Renal pelvis (tissue), 12 donors: ENCODE measurements at places on chromosomes 16 and 17. TPM values are rescaled to one million over a fixed set of nuclear protein-coding genes. Genes with fewer than 3 reads are reported as not detected.

Gene SLC35G6
- 0.52 TPM for polyA plus RNA-seq

Gene RHBDL1
- polyA plus RNA-seq, result 1.6 TPM

Gene CLEC18C
- polyA plus RNA-seq, result 87.1 TPM

Gene C17orf50
- 0.29 TPM for polyA plus RNA-seq

GRCh38 chr17:30210366-30210765, 25.1 kb downstream of the SLC6A4 start:
- DNase-seq, result no peak

Gene CD79B
- 2.3 TPM for polyA plus RNA-seq

DNA sequence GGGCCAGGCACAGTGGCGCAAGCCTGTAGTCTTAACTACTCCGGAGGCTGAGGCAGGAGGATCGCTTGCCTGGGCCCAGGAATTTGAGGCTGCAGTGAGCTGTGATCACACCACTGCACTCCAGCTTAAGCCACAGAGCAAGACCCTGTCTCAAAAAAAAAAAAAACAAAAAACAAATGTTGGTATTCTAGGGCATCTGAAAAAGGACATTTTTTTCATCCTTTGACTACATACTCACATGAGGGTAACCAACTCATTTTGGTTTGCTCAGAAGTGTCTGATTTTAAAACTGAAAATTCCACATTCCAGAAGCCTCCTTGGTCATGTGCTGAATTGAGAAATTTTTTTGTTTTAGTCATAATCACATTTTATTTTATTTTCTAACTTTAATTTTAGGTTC, 12.7 kb upstream of the C16orf82 start:
- no peak for DNase-seq

Gene ANKS4B
- 5.1 TPM for polyA plus RNA-seq

Gene PRSS33
- not detected for polyA plus RNA-seq

Gene CD300LB
- not detected for polyA plus RNA-seq

DNA sequence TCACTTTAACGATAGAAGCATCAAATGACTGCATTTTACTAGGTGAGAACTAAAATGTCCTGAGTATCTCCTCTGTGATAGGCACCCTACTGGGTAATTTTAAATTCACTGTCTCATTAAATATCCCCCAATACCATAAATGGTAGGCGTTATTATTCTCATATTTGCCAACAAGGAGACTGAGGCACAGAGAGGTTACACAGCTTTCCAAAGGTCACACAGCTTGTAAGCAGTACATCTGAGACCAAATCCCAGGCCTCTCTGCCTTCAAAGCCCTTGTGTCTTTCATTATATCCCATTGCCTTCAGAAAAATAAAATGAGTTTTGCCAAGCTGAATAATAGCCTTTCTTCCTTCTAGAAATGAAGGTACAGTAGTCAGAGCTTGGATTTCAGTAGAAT, 502.6 kb downstream of the HAPSTR1 start:
- DNase-seq, result no peak

Gene OR3A3
- polyA plus RNA-seq, result 0.10 TPM

- no peak for DNase-seq
These were observed 23.7 kb downstream of the ALOX15 start for GRCh38 chr17:4617590-4618351.

GRCh38 chr17:5049314-5049841, 14.2 kb upstream of the SLC52A1 start:
- no peak for DNase-seq

Gene KRT23
- 1.00 TPM for polyA plus RNA-seq

DNA sequence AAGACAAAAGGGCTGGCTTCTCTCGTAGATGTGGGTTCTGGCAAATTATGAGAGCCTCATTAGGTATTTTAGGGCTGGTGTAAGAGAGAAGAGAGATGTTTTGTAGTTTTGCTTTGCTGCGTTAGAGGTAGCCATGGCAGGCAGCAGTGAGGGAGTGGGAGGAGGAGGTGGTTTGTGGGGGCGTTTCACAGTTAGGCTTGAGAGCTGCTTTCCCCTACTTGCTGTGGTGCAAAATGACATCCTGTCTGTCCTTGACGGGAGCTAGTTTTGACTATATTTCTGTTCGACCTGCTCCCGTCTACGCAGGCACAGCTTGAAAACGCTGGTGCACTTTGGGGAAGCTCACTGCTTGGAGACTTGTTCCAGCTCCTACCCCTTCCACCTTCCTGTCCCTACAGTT, 75.5 kb downstream of the SLC5A11 start:
- DNase-seq, result no peak

GRCh38 chr16:4599037-4599436, 15.7 kb downstream of the UBALD1 start:
- no peak for DNase-seq

GRCh38 chr17:29181226-29181625, 1.0 kb upstream of the MYO18A start:
- no peak for DNase-seq

DNA sequence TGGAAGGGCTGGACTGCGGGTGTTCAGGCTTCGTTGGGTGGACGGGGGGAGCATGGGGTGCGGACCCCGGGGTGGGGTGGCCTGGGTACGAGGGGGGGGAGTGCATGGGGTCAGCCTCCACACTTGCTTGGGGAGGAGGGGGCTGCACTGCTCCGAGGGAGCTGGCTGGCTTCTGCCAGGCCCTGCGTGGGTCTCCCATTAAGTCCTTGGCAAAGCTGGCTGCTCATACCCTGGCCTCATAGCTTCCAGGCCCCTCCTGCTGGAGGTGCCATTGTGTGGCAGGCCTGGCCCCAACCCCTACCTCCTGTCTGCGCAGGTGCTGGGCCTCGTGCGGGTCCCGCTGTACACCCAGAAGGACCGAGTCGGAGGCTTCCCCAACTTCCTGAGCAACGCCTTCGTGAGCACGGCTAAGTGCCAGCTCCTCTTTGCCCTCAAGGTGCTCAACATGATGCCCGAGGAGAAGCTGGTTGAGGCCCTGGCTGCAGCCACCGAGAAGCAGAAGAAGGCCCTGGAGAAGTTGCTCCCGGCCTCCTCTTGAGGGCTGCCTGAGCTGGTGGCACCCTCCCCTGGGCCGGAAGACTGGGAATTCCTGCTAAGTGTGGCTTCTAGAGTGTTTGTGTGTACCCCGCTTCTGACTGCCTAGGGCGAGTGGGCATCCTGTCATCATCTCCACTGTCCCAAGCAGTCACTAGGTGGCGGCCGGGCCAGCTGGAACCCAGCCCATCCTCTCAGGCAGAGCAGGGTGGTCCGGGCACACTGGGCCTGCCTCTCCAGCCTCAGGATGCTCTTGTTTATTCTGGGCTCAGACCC, 1.5 kb downstream of the NUDT16L1 start:
- DNase-seq, result no peak

Gene SCGB1C2
- not detected for polyA plus RNA-seq

DNA sequence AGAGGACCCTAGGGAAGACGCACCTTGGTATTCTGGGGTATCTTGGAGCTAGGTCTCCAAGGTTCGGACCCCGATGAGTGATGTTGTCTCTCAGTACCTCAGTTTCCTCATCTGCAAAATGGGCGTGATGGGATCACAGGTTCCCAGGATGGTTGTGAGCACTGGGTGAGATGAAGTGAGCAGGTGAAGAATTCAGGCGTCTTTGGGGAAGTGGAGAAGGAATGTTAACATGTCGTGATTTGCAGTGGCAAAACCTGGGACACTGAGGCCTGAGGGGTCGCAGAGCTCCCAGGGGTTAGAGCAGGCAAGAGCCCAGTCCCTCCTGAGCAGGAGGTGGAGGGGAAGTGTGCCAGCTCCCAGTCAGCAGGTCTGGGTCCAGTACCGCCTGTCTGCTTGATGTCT, 215.1 kb upstream of the GSE1 start:
- DNase-seq, result no peak

Gene NR1D1
- polyA plus RNA-seq, result 4.0 TPM

Gene TEX14
- polyA plus RNA-seq, result 0.63 TPM

- no peak for DNase-seq
These were observed 46.8 kb downstream of the TMEM235 start for GRCh38 chr17:78278139-78278741.

Gene BOLA2
- polyA plus RNA-seq, result 4.9 TPM

GRCh38 chr16:84845496-84846002, 25.8 kb downstream of the CRISPLD2 start:
- no peak for DNase-seq

Gene NLGN2
- 29.4 TPM for polyA plus RNA-seq

- no peak for DNase-seq
These were observed 8.8 kb downstream of the SEC14L5 start for GRCh38 chr16:4966736-4967453.

DNA sequence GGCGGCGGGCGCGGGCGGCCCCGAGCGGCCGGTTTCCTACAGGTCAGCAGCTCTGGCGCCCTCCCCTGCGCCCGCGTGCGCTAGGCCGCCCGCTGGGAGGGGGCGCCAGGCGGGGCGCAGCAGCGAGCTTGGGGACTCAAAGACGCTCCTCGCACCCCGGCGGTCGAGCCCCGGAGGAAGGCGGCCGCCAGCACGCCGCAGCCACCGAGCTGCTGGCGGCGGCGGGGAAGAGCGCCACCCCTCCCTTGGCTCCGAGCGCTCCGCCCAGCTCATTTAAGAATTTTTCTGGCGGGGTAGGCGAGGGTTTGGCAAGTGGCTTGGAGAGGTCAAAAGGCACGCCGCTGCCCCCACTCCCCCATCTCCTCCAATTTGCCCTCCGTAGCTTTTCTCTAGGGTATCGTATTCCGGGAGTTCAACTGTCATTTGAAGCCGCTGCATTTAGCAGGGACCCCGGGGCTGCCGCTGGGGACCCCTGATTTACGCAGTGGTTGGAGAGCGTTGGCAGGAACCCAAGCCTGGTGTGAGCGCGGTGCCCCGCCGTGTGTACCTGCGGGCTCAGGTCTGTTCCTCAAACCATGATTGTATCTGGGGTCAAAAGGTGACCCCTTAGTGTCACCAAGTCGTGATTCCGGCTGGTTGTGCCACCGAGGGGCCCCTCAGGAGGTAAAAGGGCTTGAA, 59.5 kb upstream of the GSE1 start:
- DNase-seq, result no peak

DNA sequence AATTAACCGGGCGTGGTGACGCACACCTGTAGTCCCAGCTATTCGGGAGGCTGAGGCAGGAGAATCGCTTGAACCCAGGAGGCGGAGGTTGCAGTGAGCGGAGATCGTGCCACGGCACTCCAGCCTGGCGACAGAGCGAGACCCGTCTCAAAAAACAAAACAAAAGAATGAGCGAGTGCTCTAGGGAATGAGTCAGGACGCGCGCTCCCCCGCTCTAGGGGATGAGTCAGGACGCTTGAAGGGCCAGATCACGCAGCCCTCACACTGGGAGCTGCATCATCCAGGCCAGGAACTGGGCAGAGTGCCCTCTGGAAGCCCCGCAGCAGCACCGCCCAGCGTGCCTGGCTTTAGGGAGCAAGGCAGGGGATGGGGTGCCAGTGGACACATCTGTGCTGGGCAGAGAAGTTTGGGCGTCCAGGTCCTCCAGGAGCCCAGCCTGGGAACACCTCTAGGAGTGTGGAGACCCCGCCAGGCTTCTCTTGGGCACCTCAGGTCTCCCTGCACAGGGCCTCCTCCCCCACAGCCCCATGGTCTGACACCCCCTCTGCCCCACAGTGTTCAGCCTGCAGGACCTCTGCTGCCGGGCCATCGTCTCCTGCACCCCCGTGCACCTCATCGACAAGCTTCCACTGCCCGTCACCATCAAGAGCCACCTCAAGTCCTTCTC, 3.9 kb upstream of the WFIKKN1 start:
- no peak for DNase-seq

DNA sequence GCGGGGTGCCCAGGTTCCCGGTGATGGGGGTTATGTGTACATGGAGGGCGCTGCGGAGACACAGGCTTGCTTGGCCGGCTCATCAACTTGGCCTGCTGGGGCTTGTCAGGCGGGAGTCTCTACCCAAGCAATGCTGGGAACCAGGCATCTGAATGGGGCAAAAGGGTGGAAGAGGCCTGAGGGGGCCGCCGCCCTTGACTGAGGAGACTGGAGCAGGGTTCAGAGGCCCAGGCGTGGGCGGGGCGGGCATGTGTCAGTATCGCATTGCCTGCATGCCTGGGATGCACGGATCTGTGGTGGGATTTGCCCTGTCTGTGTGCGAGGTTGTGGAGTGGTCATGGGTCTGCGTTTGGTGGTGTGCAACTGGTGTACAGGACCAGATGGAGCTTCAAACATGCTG, 21.1 kb downstream of the ARHGAP23 start:
- DNase-seq, result peak; percentile 81

- peak; percentile 40 for DNase-seq
These were observed 3.7 kb upstream of the LYZL6 start for GRCh38 chr17:35947156-35947585.

Gene LUC7L3
- 539 TPM for polyA plus RNA-seq

Gene CA10
- 12.4 TPM for polyA plus RNA-seq

DNA sequence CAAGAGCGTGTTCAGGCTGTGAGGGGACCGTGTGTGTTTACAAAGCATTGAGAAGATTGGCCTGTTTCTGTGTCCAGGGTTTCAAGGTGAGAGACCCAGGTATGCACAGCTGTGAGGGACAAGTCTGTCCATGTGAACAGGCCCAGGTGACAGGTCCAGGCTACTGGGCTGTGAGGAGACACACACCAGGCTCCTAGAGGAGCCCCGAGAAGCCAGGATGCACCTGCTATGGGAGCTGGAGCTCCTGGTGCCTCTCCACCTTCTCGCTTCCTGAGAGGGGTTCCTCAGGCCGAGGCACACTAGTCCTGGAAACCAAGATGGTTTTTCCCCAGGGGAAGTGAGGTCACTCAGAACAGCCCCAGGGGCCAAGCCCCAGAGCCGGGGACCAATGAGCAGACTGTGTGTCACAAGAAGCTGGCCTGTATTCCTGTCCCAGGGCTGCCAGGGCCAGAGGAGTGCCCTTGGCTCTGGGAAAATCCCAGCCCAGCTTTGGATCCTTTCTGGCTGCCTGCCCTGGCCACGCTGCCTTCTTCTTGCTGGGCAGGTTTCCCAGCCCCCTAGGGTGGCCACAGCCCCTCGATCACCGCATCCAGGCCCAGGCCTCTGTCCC, 153.4 kb upstream of the PLCG2 start:
- no peak for DNase-seq

GRCh38 chr17:40027614-40028012, 12.4 kb downstream of the CSF3 start:
- no peak for DNase-seq

- peak; percentile 77 for DNase-seq
These were observed 2.0 kb upstream of the C17orf99 start for GRCh38 chr17:78144147-78144719.

- DNase-seq, result no peak
These were observed 16.0 kb downstream of the MMD start for GRCh38 chr17:55405600-55405999.

GRCh38 chr17:12547831-12548230, 117.9 kb upstream of the MYOCD start:
- DNase-seq, result no peak

Gene IGF2BP1
- 31.8 TPM for polyA plus RNA-seq

Gene SNX20
- 0.54 TPM for polyA plus RNA-seq
